SJSA1 (cell line): ENCODE measurements at places on chromosomes 5 and 9. TPM values are rescaled to one million over a fixed set of nuclear protein-coding genes. Genes with fewer than 3 reads are reported as not detected.

DNA sequence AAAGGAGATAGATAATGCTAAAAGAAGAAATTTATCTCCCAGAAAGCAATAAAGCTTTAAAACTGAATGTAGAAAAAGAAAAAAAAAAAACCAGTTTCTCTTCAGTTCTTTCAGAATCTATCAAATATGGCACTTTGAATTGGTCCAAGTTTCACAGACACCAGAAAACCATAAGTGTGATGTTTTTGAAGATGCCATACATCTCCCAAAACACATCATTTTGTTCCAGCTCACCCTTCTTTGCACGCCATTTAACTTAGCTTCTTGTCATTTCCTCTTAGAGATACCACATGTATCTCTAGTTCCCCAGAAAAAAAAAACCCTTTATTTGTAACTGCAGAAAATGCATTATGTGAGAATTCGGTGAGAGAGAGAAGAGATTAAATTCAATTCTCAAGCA, 46.1 kb upstream of the MAMDC2 start:
- DNase-seq = no peak

GRCh38 chr9:83056174-83056573, 6.8 kb downstream of the RASEF start:
- DNase-seq = no peak

The FOXD4L6 gene
- not detected in 2 replicates for total RNA-seq

The CAVIN4 gene
- total RNA-seq = 0.38 and 0.87 TPM in 2 replicates

The NR5A1 gene
- not detected in 2 replicates for total RNA-seq

GRCh38 chr5:9495121-9495520, 50.8 kb downstream of the SEMA5A start:
- no peak for DNase-seq

The TSSK1B gene
- 0.13 TPM in 1 of 2 replicates, not detected in the other for total RNA-seq
